ENCODE measurements at places on chromosomes 4 and X.

GRCh38 chr4:125316791-125317524, 2.2 kb downstream of the FAT4 start:
- DNase-seq, result peak; percentile 46

GRCh38 chr4:26281881-26282280, 38.9 kb upstream of the RBPJ start:
- peak; percentile 29 for DNase-seq

DNA sequence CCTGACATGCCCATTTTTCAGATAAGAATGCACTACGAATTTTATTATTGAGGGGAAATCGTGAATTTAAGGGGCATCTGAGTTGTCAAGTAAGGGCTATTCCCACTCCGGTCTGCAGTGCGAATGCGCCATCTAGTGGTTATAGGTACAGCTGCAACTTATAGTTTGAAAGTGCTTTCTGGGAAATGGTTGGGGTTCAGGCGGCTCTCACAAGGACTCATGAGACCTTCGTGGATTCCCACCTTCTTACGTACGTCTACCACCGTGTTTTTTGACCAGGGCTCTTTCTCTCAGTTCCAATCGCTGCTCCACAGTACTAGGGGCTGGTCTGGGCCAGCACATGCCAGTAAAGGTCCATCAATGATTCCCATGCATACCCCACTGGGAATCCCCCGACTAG, 12.3 kb downstream of the MSL3 start:
- DNase-seq, result peak; percentile 37

GRCh38 chr4:123350191-123350544, 46.4 kb upstream of the SPRY1 start:
- peak; percentile 11 for DNase-seq

DNA sequence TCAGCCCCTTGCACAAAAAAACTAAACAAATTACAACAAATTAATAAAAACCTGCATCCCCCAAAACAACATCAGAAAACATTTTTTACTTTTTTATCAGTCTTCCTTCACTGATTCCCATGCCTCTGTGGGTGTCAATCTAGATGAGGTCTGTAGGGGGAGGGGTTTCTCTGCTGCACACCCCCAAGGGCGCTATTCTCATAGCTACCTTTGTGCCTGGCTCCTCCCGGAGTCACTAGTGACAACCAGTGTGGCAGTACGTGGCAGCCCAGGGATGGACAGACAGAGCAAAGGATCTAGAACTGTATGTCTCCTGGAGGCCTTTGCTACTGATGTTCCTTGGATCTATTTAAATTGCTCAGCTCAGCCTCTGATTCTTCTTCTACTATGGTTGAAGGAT, 228.1 kb upstream of the ANXA3 start:
- no peak for DNase-seq

DNA sequence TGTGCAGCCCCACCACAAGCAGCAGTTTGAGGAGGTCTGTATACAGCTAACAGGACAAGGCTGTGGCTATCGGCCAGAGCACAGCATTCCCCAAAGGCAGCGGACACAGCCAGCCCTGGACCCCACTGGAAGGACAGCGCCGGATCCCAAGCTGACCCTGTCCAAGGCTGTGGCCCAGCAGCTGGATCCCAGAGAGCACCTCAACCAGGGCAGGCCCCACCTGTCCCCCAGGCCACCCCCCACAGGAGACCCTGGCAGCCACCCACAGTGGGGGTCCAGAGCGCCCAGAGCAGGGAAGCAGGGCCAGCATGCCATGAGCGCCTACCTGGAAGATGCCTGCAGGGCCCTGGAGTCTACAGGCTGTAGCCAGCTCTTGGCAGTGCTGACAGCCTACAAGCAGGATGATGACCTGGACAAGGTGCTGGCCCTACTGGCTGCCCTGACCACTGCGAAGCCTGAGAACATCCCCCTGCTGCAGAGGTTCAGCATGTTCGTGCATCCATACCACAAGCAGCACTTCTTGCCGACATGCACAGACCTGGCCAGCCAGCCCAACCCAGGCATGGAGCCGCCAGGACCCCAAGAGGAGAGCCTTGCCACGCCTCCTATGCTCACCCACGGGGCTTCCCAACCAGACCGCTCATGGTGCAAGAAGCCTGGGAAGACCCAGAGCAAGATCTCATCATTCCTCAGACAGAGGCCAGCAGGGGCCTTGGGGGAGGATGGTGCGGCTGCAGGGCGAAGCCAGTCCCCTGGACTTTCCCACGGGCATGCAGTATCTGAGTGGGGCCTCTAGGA, 62.0 kb downstream of the ALPK1 start:
- DNase-seq, result no peak

DNA sequence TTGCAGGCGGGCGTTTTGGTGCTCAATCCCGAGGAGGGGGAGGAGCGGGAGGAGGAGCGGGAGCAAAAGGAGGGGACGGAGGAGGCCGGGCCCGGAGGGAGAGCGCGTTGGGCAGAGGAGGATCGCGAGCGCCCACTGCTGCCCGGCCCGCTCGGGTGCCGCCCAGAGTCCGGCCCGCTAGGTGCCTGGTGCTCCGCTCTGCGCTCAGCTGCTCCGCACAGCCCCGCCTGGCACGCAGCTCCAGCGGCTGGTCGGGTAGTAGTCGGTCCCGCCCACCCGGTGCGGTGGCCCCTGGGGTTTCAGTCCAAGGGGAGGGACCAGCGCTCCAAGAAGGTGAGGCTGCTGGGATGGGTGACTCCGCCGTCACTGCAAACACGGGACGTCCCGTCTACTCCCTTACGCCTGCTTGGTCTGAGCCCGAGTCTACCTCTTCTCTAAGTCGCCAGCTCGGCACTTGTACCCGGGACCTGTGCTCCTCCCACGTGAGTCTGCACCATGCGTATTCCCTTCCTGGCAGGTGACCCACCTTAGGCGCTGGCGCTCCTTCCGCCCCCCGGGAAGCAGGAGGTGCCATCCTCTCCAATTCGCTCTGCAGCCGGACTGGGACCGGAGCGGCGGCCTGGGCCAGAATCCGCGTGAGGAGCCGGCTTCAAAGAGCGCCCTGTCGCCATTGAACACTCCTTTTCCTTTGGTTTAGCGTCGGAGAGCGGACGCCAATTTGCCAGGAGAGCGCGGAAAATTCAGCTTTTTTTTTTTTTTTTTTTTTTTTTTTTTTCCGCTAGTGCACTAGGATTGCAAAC, 405 bp upstream of the HS3ST1 start:
- DNase-seq, result peak; percentile 64

Data from astrocyte of the spinal cord (primary cell).